ENCODE measurements at places on chromosomes 3 and 15.
A peak's percentile ranks its signal among the peaks of the same experiment; 100 is the strongest.

DNA sequence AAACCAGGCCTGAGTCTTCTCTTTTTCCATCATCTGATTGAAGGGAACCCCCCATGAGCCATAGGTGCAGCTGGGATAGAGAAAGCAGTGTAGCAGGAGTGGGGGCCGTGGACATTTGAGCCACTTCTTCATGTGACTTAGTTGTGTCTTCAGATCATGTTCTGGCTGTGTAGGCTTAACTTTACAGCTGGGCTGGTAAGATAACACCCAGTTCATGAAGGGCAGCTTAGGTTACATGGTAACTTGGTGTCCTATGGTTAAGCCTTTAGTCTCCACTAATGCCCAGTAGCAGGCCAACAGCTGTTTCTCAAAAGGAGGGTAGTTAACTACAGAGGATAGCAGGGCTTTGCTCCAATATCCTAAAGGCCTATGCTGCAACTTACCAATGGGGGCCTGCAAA, 11.4 kb upstream of the SNRPN start:
- no peak for DNase-seq

DNA sequence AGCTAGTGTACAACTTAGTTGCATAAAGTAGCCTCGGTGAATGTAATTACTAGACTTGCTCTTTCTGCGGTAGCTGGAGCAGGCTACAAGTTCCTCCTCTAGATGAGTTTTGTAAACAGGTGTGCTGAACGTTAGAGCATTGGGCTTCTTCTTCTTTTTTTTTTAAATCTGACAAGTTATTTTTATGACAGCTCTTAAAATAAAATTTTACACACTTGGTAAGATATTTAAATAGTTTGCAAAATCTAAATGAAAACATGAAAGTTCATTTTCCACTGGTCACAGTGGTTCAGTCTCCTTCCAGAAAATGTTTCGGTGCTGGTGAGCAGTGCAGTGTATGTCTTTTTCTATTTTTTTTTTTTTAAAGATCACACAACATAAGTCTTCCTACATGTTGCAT, 3.0 kb downstream of the CCR9 start:
- DNase-seq, result no peak

DNA sequence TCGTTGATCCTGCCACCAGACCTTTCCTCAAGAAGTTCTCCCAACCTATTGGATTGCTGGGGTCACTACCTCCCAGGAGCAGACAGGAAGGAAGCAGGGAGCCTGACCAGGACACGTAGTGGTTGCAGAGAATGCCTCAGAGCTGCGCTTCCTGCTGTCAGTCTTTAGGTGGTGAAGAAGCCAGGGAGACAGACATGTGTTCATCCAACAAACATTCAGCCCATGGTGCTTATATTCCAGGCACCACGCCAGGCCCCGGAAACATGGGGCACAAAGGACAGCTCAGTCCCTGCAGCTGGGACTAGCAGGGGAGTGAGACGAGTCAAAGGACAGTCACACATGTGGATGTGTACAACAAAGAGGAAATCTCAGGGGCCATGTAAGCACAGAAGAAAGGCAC, 26.0 kb upstream of the CORO2B start:
- no peak for DNase-seq

DNA sequence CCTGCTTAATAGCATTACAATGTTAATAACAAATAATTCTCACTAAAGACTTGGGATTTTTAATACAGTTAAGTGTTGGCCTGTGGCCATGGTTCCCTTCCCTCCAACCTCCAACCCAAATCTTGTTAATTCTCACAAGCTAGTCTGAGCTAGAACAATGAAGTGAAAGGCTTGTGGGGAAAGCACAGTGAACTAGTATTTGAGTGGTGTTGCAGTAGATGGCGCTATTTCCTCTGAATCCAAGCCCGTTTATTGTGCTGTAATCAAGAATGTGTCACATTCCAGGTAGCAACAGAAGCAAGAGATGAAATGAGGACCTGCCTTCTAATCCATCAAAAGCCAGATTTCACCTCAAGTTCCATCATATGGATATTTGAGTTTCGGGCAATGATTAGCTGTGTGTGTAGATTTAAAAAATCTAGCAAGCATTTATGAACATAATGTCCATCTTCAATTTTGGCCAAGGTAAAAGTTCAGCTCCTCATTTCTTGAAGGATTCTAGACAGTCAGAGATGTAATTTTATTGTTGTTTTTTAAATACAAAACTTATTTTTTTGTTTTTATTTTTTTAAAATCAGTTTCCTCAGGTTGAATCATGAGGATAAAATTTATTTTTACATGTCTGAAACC, 160.7 kb downstream of the SQOR start:
- DNase-seq, result no peak

GRCh38 chr3:126866175-126866759, 116.6 kb upstream of the PLXNA1 start:
- DNase-seq, result no peak

DNA sequence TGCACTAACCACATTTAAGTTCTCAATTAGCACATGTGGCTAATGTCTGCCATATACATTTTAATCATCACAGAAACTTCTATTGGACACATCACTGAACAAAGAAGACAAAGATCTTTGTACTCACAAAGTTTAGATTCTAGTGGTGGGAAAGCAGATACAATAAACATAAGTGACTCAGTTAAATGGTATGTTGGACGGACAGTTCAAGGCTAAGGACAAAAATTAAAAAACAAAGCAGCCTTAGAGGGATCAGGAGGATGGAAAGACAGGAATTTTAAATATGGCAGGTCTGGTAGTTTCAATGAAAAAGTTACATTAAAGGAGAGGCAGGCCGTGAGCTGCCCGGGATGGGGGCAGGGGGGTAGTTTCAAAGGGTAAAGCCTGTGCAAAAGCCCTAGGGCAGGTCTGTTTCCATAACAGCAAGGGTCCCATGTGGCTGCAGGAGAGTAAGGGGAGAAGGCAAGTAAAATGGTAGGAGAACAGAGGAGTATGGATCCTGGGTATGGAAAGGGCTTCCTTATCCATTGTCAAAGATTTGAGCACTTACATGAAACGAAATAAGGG, 220.7 kb downstream of the FHIT start:
- no peak for DNase-seq

DNA sequence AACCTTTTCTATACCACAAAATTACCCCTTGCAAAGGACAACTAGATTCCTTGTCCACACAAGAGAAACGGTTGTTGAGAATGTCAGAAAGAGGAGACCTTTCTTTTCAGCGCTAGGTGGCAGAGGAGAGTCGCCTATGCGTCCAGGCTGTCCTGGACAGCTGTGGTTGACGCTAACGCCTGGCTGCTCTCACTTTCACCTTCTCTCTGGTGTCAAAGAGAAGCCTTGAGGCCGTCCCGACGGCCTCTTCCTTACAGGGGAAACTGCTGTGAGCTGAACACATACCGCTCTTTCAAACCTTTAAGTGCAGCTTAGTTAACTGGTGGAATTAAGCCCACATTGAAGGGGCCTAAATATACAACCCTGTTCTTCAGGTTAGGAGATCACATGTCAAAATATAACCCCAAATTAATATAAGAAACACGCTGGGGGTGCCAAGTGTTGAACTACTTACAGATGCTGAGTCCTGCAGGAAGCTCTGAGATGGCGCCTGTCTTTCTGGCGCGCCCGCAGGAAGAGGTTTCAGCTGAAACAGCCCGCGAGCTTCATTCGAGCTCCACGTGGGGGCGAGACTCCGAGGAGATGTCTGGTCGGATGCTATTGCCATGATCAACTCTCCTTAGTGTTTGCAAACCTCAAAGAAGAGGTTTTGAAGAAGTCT, 26.1 kb upstream of the KBTBD8 start:
- DNase-seq, result peak; percentile 60
